ENCODE measurements at places on chromosomes 6 and 20.

- no peak for DNase-seq
Observed at GRCh38 chr20:3661814-3662665, 1.2 kb downstream of the GFRA4 start.

- no peak for DNase-seq
Observed at GRCh38 chr20:16571333-16571732, 1.9 kb downstream of the KIF16B start.

- no peak for DNase-seq
Observed at GRCh38 chr20:36145877-36146707, 8.4 kb upstream of the EPB41L1 start.

DNA sequence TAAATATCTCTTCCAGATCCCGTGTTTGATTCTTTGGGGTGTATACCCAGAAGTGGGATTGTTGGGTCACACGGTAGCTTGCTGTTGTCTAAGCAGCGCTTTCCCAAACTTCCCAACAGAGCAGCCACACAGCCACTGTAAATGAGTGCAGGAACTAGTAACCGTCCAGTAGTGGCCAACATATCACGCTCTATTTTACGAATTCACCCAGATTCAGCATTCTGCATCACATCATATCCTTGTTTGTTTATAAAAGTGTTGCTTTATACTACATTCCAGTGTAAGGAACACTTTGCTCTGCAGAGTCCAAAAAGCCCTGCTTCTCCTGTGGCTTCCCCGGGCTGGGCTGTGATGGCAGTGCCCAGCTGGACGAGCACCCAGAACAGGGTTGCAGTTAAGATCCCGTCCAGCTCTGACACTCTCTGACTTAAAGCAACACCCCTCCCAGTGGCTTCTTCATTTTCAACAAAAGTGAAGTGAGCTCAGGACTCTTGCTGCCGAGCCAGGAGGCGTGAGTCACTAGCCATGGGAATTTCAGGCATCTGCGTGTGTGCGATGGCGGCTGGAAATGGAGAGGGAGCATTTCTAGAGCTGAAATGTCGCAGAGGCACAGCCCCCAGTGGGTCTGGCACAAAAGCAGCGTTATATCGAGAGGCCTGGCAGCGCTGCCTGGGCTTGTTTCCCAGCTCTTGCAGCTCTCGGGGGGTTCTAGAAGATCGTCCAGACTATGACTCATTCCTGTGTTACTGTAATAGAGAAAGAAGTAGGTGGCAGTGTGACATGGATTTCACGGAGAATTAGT is 216.3 kb upstream of the ECI2 start:
- peak; percentile 97 for DNase-seq

- no peak for DNase-seq
Observed at GRCh38 chr20:5390720-5391119, 74.0 kb upstream of the PROKR2 start.

GRCh38 chr20:22946596-22946995 is 88.5 kb upstream of the SSTR4 start:
- no peak for DNase-seq

DNA sequence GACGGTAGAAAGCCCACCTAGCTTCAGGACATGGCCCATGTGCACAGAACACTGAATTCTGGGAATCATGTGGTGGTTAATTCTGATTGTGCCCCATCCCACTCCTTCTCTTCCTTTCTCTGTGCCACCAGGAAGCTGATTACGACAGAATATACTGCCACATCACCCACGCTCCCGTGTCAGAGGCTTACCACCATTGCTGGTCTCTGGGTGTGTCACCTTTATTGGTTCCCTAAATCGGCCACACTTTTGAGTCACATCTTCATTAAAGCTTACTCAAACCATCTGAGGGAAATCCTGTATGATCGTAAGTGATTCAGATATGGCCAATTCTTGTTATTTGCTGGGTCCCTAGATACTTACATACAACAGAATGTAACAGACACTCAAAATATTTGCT is 3.1 kb downstream of the TRMT6 start:
- no peak for DNase-seq

DNA sequence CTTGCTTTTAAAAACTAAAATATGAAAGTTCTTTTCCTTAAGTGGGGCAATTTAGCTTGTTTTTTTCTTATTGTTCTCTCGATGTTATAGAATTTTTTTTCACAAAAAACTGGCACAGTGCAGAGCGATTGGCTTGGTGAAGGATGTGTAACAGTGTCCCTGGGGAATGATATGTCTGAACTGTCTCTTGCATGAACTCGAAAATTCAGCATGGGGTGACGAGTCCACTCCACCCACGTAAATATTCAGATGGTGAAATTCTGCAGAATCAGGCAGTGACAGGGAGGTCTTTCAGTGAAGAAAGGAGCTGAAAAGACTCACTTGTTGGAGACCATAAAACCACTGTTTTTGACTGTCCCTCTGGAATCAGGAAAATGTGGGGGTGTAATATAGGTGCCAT is 505.3 kb downstream of the MMUT start:
- peak; percentile 25 for DNase-seq

DNA sequence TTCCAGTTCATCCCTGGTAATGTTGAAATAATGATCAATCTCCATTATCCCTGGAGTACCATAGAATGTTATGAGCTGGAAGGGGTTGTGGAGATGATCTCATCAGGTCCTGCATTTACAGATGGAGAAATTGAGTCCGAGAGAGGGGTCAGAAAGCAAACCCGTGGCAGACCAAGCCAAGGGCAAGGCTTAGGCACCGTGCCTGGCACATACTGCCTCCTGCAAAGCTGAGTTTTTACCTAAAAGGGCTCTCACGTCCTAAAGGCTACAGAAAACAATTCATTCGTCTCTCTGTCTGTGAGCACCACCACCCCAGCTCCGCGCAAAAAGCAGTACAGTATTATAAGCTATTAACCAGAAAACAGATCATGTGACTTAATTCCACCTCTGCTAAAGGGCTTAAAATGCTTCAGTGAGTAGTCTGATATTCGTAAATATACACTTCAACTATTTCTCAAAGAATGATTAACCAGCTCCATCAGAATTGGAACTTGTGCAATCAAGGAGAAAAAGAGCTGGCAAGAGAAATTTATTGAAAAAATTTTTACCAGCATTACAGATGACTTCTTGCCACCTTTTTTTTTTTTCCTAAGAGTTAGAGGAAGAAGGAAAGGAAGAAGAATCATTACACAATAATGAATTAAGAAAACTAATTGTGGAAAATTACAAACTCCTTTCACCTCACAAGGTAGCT is 3.4 kb upstream of the PARD6B start:
- DNase-seq: no peak

- DNase-seq: peak; percentile 100
Observed at GRCh38 chr20:50308513-50309279, 118.1 kb downstream of the CEBPB start.

DNA sequence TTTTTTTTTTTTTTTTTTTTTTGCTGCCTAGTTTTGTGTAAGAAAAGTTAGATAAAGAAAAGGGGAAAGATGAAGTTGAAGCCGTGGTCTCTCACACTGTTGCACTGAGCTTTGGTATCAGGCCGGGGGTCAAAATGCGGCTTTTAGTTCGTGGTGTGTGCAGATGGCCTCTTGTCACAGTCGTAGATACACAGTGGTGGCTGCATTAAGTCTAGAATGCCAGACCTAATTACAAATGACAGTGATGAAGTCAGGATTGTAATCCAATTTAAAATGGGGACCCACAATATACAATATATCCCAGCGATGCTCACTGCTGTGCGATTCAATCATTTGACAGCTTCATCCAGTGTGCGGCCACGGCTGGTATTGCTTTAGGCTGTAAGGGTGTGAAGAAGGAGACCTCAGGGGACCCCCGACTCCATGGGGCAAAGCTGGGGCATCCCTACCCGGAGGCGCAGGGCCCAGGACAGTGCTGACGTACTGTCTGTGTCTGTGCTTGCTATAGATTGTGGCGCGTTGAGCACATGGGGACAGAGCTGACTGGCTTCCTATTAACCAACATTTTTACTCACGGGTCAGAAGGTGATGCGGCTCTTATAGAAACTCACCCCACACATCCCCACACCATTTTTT is 210.0 kb upstream of the SOX4 start:
- no peak for DNase-seq

GRCh38 chr6:39137245-39137644 is 22.3 kb upstream of the SAYSD1 start:
- peak; percentile 9 for DNase-seq

DNA sequence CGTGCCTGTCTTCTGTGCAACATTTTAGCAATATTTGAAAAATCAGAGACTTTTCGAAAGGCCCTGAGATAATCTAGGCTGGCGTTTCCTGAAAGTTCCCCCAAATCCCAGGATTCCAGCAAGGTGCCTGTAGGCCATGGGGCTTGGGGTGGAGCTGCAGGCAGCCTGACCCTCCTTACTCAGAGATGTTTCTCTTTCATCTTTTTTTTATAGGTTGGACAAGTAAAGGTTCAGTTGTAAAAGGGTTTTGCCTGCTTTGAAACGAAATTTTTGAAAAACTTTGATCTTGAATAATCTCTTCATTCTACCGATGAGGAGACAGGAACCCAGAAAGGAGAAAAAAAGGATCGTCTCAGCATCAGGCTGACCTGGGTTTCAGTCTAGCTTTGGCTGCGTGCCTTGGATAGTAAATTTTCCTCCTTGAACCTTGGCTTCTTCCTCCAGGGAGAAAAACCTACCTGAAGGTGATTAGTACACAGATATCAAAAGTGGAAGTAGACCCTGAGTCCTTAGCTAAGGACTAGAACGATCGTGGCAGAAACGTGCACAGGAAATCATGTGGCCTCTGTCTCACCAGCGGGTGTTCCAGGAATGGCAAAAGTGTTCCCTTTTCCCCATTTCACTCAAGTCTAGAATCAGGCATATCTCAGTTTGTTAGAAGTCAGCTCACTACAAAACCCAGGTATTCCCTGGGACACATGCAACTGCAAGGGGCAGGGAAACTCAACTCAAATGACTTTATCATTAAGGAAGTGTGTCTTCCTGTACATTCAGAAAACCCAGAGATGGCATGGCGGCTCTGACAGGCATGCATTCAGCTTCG is 128.2 kb upstream of the PTPN1 start:
- DNase-seq: no peak

DNA sequence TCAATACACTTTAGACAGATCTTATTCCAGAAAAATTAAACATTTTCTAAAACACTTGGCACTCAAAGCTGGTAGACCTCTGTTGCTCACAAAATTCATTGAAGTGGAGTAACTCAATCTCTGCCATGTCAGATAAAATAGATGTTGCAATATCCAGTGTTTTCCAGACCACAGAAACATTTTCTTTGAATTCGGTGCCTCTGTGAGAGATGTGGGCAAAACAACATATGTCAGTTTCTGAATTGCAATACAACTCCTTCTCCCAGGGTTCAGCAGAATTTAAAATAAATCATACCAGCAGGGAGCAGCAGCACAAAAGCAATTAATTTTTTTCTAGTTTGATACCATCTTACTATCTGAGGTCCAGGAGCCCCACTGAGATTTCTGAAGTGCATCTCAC is 11.3 kb upstream of the PKHD1 start:
- no peak for DNase-seq

DNA sequence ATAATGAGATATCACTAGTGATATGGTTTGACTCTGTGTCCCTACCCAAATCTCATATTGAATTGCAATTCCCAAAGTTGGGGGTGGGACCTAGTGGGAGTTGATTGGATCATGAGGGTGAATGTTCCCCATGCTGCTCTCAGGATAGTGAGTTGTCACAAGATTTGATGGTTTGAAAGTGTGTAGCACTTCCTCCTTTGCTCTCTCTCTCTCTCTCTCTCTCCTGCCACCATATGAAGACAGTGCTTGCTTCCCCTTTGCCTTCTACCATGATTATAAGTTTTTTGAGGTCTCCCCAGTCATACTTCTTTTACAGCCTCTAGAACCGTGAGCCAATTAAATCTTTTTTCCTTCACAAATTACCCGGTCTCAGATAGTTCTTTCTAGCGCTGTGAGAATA is 1002.0 kb upstream of the ADGRB3 start:
- no peak for DNase-seq

DNA sequence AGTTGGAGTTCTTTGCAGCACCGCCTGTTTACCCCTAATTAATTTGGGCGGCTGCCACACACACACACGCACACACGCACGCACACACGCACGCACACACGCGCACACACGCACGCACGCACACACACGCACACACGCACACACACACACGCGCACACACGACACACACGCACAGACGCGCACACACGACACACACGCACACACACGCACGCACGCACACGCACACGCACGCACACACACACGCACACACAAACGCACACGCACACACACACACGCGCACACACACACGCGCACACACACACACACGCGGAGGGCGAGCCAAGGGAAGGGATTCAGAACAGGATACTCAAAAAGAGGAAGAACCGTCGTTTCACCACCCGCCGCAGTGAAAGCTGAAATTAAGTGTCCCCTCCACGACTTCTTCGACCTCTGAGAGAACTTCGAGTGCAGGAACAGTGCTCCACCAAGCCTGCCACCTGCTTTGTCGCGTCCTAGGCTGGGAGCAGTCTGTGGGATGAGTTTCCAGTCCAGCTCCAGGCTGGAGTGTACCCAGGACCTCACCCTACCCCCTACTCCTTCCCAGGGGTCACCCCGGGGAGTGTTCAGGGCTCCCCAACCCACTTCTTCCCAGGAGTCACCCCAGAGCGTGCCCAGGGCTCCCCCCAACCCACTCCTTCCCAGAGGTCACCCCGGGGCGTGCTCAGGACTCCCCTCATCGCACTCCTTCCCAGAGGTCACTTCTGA is 1.1 kb downstream of the RNASET2 start:
- no peak for DNase-seq

DNA sequence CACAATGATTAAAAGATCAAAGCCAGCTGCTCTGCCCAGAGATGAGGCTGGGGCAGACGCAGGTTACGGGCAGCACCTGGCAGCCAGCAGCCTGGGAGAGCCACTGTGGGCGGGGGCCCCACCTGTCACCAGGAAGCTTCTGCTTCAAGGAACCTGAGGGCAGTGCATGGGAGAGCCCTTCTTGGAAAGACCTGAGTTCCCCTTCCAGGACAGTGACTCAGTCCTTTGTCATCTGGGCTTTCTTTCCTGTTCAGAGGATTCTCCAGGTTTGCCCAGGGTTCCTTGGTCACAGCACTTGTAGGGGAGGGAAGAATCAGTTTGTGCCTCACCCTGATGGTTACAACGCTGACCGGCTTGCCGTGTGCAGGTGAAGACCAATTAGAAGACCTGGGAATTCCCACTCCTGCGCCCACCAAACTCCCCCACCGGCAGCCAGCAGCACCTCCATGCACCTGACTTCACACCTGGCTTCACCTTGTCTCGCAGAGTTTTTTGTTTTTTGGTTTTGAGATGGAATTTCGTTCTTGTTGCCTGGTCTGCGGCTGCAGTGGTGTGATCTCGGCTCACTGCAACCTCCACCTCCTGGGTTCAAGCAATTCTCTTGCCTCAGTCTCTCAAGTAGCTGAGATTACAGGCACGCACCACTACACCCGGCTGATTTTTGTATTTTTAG is 2.0 kb downstream of the ZBP1 start:
- DNase-seq: no peak

GRCh38 chr6:73691512-73691911 is 4.5 kb upstream of the CD109 start:
- no peak for DNase-seq

- peak; percentile 63 for DNase-seq
Observed at GRCh38 chr6:44575644-44576043, 188.1 kb downstream of the CDC5L start.

GRCh38 chr6:25675167-25675566 is 23.2 kb downstream of the SCGN start:
- DNase-seq: no peak

Data from AG10803 (cell line).